ENCODE measurements at places on chromosomes 12 and 14.
A peak's percentile ranks its signal among the peaks of the same experiment; 100 is the strongest.

GRCh38 chr14:20818861-20819260 lies 16.2 kb upstream of the RNASE1 start:
- DNase-seq: no peak

DNA sequence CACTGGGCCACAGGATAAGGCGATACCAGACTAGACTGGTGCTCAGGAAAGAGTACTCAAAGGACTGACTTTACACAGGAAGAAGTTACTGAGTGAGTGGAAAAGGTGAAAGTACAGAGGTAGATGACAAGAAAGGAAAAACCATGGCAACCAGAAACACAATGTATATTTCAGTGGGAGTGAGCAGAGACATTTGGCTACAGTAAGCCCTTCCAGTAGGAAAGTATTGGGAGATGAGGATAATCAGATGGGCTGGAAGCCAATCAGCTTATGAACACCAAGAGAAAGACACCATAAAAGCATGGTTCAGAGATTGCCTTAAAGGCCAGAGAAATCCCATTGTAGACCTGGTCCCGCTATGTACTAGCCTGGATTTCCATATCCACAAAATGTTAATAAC lies 51.6 kb downstream of the TMTC1 start:
- no peak for DNase-seq

DNA sequence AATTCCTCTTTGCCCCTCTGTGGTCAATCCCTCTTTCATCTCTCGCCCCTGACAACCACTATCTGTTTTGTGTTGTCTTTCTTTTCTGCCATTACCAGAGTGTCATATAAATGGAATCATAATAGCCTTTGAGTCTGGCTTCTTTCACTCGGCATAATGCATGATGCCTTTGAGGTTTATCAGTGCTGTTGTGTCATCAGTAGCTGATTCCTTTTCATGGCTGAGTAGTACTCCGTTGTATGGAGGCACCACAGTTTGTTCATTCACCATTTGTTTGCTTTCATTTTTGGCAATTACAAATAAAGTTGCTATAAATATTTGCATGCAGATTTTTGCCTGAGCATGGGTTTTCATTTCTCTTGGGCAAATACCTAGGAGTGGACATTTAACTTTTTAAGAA lies 47.2 kb downstream of the WSCD2 start:
- no peak for DNase-seq

DNA sequence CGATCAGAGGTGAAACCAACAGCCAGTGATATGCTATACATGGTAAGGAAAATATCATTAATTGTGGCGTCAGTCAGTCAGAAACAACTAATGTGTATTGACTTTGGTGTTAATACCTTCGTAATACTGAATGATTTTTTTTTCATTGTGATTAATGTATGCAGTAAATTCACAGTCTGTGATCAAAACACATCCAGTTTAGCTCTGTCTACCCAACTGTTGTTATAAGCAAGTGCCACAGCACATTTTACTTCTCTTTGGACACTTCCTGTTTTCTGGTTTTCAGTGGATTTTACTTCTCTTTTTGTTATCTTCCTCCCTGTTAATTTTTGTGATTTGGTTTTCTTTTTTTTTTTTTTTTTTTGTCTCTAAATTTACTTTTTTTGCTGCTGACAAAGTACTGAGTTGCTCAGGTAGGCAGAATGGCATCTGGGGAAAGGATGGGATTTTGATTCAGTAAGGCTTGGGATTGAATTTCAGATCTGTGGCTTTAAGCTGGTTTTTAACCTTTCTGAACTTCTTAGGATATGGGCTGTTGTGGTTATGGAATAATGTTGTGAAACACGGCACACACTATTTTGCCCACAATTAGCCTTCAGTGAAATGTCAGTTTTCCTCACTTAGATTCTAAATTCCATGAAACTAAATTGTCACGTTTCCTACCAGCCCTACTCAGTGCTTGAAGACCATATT lies 604 bp downstream of the GLIPR1 start:
- DNase-seq: no peak

DNA sequence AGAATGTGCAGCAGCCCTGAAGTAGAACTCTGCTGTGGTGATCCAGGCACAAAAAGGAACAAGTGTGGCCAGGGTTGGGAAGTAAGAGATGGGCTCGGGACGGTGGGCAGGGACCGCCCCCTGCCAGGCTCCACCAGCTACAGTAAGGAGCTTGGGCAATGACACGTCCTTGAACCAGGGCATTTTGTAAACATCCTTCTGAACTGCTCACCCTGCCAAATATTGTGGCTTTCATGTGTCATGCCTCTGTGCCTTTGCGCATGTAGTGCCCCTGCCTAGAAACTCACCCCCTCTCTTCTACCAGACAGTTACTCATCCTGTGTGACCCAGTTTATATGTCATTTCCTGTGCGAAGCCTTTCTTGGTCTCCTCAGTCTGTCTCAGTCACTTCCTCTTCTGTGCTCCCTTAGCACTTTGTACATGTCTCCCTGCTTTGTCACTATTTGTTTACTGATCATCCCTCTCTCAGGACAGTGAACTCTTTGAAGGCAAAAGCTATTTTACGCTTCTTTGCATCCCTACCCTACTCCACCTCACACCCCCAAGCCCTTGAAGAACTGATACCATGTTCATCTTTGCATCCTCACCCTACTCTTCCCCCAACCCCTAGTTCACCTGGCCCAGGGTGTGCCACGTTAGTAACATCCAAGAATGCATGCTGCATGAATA lies 108.9 kb upstream of the PLEKHG7 start:
- peak; percentile 29 for DNase-seq

- no peak for DNase-seq
Measured at GRCh38 chr12:132146098-132146497, 1.8 kb downstream of the NOC4L start.

DNA sequence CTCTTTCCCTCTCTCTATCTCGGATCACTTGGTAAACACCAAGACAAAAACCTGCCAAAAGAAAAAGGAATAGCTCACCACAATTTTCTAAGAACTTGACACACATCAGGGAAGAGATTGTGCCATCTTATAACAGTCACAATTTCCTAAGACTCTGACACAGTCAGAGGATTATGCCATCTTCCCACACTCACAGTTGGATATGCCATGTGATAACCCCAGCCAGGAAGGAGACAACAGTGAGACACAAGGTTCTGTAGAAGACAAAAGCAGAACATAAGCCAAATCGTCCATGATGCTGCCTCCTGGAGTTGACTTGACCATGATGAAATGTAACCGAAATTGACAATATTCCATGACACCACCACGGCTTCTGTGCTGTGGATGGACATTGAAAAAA lies 2.8 kb upstream of the CLEC9A start:
- DNase-seq: no peak

DNA sequence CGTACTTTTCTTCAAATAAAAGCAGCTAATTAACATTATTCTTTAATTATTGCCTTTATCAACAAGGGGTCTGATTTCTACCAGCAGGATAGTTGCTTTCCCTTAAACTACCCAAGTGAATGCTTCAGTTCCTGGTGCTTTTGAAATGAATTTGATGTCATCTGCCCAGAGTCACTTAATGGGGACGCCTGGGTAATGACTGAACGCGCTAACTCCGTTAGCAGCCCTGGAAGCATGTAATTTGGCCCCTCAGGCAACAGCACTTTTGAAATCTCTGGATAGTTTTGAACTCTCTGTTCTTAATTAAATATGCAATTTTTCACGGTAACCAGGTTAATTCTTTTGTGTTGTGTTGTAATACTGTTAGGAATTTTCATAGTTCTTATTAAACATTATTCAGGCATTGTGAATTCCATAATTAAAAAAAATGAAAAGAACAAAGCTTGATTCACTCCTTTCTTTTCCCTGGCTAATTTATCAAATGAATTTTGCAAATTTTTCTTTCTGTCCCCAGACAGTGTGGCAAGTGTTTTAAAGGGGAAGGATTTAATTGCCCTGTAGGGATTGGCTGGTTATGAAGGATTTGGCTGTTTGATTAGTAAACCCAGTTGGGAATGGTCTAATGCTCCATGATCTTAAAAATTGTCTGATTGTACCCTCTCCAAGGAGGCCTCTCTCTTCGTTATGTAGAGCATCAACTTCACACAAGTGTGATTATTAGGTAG lies 137.5 kb upstream of the MYL2 start:
- DNase-seq: no peak

DNA sequence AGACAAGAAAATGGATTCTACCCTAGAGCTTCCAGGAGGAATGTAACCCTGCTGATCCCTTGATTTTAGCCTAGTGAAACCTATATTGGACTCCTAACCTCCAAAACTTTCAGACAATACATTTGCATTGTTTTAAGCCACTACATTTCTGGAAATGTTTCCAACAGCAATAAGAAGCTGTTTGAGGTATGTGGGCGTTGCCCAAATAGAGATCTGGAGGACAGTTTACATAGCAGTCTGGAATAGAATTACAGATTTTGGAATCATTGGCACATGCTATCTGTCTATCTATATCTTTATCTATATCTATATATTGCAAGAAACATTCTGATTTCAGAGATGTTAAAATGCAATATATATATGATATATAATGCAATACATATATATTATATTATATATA lies 42.4 kb upstream of the EGLN3 start:
- no peak for DNase-seq

GRCh38 chr14:52891800-52892199 lies 59.0 kb downstream of the FERMT2 start:
- no peak for DNase-seq

DNA sequence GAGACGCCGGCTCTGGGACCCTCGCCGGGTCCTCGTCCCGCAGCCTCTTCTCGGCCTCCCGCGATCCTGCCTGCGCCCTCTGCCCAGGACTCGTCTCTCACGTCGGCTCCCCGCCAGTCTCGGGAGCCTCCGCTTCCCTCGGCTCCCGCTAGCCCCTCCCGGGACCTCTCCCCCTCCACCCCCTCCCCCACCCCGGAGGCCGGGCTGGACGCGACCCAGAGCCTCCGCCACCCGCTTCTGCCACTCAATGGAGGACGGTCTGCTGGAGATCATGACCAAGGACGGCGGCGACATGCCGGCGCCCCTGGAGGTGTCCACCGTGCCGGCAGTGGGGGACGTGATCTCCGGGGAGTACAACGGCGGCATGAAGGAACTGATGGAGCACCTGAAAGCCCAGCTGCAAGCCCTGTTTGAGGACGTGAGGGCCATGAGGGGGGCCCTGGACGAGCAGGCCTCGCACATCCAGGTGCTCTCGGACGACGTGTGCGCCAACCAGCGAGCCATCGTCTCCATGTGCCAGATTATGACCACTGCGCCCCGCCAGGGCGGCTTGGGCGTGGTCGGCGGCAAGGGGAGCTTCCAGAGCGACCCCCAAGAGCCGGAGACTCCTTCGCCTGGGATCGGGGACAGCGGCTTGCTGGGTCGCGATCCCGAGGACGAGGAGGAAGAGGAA lies 568 bp downstream of the CCDC184 start:
- DNase-seq: peak; percentile 16

GRCh38 chr12:131986910-131987309 lies 37.2 kb downstream of the EP400 start:
- DNase-seq: no peak

DNA sequence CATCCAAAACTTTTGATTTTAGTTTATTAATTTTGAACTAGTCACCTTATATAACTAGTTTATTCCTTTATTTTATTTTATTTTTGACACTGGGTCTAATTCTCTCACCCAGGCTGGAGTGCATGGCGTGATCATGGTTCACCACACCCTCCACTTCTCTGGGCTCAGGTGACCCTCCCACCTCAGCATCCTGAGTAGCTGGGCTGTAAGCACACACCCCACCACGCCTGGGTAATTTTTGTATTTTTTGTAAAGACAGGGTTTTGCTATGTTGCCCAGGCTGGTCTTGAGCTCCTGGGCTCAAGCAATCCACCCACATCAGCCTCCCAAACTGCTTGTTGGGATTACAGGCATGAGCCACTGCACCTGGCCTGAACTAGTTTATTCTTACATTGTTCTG lies 17.3 kb downstream of the PCNX1 start:
- no peak for DNase-seq

- no peak for DNase-seq
Measured at GRCh38 chr14:20668969-20669368, 15.4 kb upstream of the RNASE4 start.

- DNase-seq: no peak
Measured at GRCh38 chr12:51836041-51836826, 12.3 kb downstream of the FIGNL2 start.

- no peak for DNase-seq
Measured at GRCh38 chr12:90947869-90948268, 7.1 kb downstream of the CCER1 start.

DNA sequence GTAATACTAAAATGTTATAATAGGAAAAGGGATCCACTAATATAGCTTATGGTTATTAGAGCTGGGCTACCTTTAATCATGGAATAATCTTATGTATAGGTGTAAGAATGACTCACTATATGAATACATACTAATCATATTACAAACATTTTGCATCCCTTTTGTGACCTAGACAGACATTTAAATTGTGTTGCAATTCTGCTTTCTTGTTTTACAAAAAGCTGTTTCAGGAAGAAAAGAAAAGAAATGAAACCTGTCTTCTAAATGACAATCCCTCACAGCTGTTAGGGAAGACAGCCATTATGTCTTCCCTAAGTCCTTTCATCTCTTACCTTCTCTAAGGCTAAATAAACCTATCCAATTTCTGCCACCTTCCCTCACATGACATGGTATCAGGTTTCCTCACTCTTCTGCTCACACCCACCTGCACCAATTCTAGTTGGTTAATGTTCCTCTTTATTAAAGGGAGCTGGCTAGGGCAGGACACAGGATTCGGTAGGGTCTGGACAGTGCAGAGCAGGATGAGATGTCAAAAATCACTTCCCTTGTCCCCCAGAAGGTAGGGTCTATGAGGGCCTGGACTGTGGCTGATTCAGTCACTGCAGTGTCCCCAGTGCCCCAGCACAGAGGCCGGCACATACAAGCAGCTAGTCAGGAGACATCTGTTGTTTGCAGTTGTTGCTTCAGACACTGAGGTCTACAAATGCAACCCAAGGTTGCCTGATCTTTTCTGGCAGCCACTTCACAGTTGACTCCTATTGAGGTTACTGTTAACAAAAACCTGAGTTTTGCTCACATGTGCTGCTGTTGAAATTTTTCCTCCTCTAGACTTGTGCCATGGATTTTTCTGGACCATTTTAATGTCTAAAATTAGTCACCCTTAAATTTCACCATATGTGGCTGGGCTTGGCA lies 3.7 kb downstream of the DHRS7 start:
- no peak for DNase-seq

DNA sequence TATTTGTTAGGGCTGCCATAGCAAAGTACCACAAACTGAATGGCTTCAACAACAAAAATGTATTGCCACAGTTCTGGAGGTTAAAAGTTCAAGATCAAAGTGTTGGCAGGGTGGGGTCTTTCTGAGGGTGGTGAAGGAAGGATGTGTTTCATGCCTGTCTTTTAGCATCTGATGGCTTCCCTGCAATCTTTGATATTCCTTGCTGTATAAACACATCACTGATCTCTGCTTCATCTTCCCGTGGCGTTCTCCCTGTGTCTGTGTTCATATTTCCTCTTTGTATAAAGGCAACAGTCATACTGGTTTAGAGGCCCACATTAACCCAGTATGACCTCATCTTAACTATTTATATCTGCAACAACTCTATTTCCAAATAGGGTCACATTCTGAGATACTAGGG lies 167.5 kb downstream of the BTG1 start:
- DNase-seq: no peak

DNA sequence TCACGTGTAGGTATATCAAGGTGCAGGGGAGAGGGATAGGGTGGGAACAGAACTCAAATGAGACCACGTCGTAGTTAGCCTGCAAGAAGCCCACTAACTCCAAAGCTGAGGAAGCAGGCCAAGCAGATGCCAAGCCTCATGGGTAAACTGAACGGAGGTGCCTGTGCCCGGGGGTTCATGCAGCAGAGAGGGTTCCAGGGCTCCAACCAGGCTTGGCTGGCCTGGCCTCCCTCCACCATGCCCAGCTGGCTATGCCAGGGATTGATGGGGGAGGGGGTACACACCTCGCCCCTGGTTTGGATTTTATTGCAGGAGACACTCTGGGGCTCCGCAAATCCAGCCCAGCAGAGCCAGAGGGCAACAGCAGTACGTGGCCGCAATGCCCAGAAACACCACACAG lies 27.3 kb downstream of the PXN start:
- no peak for DNase-seq

Data from left colon (tissue), 2 donors.